ENCODE measurements at places on chromosomes 16 and 17.

DNA sequence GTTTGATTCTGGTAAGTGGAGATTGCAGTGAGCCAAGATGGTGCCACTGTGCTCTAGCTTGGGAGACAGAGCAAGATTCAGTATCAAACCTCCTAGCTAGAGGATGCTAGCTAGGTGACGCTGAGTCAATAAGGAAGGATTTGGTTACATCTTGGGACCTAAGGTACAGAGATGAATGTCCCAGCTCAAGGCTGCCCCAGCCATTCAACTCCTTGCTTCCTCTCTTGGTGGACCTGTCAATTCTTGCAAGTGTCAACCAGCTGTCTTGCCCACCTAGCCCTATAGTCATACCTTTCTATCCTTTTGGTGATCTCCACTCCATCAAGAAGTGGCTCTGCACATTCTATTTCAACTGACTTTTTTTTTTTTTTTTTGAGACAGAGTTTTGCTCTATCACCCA is 1.4 kb upstream of the MILR1 start:
- no peak for DNase-seq

- DNase-seq, result no peak
Measured at GRCh38 chr16:15054357-15055140, 1.3 kb downstream of the NTAN1 start.

- DNase-seq, result no peak
Measured at GRCh38 chr16:52649870-52650269, 102.9 kb upstream of the TOX3 start.

- no peak for DNase-seq
Measured at GRCh38 chr16:58197314-58198012, 443 bp downstream of the CSNK2A2 start.

DNA sequence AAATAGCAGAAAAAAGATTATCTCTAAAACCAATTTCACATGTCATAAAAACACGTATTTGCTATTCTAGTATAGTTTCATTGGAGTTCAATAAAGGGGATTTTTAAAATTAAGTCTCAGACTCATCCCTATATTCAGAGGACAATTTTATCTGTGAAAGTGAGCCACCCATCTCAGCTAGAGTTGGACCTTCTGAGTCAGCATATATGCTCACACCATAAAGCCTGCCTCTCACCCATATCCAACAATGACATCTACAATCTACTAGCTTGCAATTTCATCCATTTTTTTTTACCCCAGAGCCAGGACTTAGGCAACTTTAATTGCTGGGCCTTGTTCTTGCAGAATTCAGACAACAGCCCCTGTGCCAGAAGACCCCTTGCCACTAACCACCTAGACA is 165.3 kb upstream of the DYNLRB2 start:
- no peak for DNase-seq

DNA sequence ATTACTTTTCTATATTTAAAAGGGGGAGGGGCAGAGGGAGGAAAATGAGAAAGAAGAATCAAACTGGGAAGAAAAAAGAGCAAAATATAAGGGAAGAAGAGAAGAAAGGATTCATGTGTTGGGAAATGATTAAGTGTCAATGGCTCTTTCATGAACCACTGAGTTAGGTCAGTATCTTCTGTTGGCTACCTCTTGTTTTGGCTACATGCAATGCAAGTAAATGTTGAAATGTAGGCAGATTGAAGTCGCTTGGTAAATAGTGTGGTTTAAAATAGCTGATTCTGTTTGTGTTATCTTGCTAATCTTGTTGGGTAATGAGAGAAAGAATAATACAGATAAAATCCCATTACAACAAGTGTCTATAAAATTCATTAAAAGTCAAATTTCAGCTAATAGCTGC is 27.2 kb downstream of the COX11 start:
- no peak for DNase-seq

DNA sequence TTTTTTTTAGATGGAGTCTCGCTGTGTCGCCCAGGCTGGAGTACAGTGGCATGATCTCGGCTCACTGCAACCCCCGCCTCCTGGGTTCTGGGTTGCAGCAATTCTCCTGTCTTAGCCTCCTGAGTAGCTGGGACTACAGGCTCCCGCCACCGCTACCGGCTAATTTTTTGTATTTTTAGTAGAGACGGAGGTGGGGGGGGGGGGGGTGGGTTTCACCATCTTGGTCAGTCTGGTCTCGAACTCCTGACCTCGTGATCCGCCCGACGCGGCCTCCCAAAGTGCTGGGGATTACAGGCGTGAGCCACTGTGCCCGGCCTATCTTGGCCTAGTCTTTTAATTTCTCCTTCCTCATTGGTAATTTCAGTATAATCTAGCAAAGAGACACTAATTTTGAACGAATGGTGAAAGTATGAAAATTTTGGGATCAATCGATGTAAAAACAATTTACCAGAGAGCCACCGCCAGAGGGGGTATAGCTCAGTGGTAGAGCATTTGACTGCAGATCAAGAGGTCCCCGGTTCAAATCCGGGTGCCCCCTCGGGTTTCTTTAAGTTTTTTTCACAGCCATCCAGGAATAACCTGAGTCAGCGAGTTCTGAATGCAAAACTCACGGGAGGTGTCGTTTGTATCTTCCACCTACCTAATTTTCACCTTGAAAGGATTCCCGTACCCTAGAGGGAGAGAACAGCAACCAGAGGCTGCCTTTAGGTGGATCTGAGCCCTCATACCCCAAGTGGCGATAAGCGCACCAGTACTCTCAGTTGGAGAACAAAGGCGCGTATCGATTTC is 2.5 kb upstream of the LASP1 start:
- no peak for DNase-seq

DNA sequence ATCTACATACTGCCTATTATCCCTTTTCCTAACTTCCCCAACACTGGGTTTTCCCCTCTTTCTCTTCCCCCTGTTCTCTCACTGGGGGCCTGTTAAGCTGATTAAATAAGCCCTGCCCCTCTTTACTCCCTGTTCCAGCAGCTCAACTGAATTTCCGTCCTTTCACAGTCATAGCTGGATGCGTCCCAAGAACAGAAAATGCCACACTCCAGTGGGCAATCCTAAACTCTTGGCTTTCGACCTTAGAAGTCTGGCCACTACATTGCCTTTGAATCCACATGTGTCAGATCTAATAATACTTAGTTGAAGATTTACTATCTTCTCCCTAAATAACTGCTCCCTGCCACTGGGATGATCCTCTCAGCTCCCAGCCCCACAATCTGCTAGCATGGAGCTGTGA is 34.5 kb downstream of the KCNJ16 start:
- DNase-seq, result no peak

- no peak for DNase-seq
Measured at GRCh38 chr16:55116165-55116920, 185.7 kb downstream of the IRX5 start.

DNA sequence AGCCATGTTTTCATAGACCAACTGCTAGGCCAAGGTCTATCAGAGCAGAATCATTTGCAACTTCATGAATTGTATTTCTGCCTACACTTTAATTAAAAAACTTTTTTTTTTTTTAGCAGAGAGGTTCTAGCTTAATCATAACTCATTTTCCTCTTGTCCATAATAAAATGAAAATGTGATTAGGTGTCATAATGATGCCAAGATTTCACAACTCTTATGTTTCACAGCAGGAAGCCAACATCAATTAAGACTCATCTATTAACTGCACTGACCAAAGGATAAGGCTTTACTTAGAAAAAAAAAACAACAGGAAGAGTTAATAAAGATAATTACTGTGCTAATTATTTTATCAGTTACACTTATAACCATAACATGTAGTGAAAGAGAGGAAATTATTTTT is 18.9 kb upstream of the RNF43 start:
- no peak for DNase-seq

GRCh38 chr16:49524216-49524946 is 150.8 kb downstream of the C16orf78 start:
- peak; percentile 44 for DNase-seq

GRCh38 chr16:85680352-85680944 is 8.3 kb downstream of the GINS2 start:
- no peak for DNase-seq

- DNase-seq, result peak; percentile 65
Measured at GRCh38 chr17:18860161-18860972, 2.4 kb downstream of the PRPSAP2 start.

DNA sequence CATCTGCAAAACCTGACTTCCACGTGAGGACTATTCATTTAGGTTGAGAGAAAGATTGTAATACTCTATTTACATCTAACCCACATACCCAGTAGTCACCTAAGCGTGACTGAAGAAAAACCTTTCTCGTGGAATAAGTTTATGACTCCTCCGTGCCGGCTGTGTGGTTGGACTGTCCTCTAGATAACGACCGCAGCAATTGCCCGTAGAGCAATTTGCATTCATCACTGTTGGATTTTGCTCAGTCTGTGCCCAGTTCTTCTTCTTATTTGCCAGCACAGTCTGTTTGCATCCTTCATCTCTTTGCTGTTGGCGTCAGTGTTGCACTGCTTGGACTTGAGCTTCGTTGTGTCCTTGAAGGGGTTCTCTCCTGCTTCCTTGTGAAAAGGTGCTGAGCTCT is 131.3 kb downstream of the CYB561 start:
- DNase-seq, result no peak

GRCh38 chr17:17792551-17793377 is 44.0 kb downstream of the SREBF1 start:
- no peak for DNase-seq

DNA sequence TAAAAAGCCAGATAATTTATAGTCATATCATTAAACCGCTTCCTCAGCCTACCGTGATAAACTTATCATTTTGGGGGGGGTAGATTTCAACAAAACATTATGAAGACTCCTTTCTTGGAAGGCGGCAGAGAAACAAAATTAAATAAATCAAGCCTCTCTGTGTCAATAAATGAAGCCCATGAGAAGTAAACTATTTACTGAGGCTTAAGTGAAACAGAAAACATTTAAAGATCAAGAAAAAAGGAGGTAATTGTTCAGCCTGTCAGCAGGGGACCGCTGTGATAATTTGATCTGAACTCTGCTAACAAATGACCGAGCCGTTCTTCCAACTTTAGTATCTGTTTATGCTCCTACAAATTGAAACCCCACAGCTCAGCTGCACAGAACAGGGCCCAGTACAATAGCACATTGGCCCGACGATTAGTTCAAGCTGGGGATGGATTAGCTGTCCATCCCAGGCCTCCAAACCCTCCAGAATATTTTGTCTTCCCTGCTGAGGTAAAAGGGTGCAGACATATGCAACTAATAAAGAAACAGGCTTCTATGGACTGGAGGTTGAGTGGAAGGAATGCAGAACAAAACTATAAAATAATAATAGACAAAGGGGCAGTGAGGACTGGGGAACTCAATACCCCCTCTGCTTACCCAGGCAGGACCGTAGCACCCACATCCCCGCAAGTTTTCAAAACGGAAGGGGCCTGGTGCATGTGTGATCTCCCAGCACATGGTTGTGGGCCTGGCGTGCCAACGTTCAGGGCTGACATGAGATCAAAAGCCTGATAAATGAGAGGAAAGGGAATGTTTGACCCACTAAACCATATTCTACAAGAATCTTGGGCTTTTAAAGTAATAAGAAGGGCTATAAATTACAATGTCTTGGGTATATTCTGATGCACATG is 298.1 kb upstream of the IRX5 start:
- no peak for DNase-seq

DNA sequence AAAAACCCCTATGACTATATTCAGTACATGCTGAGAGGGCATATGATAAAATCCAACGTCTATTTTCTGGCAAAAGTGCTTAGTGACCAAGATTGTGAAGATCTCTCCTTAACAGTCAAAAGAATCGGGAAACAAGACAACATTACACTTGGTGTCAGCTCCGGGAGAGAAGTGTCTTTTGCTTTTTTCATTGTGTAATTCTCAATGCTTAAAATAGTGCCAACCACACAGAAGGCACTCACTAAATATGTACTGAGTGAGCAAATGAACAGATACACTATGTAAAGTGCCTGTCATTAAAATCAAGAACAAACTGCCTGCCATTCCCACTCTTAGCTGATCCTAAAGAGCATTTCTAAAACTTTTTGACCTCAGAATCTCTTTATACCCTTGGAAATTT is 34.1 kb downstream of the VPS53 start:
- no peak for DNase-seq

DNA sequence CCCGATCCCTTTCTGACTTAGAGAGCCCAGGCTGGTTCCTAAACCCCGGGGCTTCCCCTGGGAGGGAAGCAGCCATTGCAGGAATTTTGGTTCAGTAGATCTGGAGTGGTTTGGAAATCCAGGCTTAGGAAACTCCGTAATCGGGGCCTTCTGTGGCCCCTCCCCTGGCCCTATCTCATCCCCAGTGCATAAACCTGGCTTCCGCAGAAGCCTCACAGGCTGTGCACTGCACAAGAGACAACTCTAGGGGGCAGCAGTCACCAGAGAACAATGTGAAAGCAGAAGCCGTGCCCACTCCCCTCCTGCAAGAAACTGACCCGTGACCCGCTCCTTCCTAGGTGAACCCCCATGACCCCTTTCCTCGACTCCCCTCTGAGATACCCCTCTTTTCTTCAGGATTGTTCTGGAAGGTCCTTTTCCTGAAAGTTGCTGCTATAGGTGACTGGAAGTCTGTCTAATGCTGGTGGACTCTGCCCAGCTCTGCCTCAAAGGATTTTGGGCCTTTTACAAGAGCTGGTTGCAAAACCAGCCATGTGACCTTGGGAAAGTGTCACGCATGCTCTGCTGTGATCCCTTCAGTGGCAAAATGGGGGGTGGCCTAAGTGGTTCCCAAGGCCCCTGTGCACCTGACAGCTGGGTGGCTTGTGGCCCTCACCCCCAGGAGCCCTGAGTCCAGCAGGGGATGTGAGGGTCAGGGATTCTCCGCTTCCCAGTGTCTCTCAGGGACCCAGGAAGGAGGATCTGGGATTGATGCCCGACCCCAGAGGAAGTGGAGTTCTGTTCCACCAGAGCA is 14.4 kb downstream of the GUCY2D start:
- DNase-seq, result no peak

GRCh38 chr16:78641433-78641832 is 542.0 kb downstream of the WWOX start:
- no peak for DNase-seq

GRCh38 chr16:10412935-10413601 is 27.2 kb downstream of the ATF7IP2 start:
- DNase-seq, result no peak

DNA sequence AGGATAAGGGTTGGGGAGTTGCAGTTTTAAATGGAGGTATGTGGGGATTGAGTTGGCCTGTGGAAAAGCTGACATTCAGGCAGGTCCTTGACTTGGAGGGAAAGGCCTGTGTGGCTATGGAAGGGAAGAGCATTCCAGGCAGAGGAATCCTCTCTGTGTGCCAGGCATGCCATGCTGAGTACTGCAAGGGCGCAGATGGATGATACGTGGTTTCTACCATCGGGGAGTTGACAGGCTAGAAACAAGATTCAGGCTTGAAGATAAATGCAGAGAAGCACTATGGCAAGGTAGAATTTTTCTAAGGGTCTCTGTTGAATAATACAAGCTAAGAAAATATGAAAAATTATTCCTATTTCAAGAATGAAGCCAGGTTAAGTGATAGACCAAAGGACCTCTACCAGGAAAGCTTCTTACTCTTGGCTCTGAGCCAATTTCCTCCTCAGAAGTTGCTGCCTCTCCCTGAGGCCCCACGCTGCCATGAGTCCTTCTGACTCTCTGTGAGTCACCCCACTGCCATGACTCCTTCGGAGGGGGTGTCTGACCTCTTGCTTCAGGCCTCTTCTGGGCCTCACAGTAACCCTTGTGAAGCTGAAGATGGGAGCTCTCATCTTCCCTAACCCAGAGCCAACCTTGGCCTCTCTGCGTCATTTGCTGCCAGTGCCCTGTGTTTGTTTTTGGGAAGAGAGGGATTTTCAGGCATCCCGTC is 75.8 kb downstream of the WNT3 start:
- no peak for DNase-seq

Measured in natural killer cell treated with Interleukin-12 subunit alpha and Interleukin-12 subunit beta and Interleukin-15 and Interleukin-18, amount 100 ng/mL, for 72 hours (primary cell).